ENCODE measurements at places on chromosomes 2 and 18.

GRCh38 chr2:198638577-198638976 lies 819.2 kb downstream of the SATB2 start:
- DNase-seq = no peak

DNA sequence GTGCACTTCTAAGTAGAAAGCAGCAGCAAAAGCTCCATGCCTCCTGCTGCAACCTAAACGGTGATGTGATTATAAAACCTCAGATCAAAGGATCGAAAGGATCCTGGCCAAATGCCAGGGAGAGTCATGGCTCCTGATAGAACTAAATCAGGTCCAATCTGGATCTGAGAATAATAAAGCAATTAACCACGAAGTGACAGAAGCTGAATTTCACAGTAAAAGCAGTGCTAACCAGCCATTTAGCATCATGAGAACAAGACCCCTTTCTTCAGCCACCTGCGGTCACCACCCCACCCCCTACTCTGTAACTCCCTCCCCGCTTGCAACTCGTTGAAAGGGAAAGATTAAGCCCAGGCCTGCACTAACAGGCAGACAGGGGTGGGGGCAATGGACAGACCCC lies 748.7 kb downstream of the BCL11A start:
- no peak for DNase-seq

DNA sequence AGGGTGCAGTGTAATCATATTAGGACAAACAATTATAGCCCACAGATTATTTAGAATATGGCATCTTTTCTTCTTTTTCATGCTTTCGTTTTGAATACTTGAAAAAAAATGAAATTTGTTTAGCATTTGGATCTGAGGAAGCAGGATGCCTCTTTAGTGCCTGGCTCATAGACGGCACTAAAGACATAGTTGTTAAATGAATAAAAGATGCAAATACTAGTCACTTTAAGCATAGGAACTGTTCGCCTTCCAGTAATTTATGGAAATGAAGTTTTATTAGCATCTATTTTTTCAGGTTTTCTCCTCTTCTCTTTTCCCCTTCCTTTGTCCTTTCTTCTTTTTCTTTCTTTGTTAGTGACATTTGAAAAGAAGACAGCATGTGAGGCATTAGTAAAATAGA lies 80.4 kb downstream of the CHST9 start:
- no peak for DNase-seq

DNA sequence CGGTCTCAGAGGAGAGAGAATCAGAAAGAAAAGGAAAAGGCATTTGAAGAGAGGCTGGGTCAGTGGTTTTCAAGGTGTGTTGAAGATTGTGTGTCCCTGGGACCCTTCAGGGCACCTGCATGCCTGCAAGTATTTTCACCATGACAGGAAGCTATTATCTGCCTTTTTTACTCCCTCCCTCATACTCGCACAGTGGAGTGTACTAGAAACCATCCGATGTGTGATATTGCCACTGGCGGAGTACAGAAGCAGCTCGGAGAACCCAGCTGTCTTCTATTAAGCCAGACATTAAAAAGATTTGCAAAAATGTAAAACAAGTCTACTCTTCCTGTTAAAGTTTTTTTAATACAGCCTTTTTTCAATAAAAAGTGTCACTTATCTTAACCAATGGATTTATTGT lies 33.7 kb upstream of the RFX8 start:
- DNase-seq = no peak

DNA sequence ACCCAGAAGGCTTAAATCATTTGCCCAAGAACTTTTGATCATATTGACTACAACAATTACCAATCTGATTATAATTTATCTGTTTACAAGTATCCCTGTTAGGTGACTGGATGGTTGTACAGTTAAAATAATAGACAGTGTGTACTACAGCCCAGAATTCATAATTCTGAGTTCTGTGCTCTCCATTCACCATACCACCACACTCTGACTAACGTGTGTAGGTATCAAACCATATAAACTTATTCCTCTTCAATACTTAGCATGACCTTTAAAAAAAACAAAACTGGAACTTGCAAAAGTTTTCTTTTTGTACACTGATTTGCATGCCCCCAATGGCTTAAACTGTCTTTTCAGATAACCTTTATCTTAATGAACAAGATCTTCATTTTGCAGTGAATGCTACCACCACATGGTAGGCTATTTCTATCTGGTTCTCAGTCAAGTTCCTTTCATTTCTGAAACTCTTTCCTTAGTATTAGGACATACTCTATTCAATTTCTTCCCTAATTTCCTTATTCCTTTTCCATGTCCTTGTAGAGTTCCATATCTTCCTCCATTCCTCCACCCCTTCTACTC lies 50.9 kb downstream of the SOS1 start:
- no peak for DNase-seq

GRCh38 chr18:2920546-2921343 lies 73.9 kb downstream of the EMILIN2 start:
- no peak for DNase-seq

DNA sequence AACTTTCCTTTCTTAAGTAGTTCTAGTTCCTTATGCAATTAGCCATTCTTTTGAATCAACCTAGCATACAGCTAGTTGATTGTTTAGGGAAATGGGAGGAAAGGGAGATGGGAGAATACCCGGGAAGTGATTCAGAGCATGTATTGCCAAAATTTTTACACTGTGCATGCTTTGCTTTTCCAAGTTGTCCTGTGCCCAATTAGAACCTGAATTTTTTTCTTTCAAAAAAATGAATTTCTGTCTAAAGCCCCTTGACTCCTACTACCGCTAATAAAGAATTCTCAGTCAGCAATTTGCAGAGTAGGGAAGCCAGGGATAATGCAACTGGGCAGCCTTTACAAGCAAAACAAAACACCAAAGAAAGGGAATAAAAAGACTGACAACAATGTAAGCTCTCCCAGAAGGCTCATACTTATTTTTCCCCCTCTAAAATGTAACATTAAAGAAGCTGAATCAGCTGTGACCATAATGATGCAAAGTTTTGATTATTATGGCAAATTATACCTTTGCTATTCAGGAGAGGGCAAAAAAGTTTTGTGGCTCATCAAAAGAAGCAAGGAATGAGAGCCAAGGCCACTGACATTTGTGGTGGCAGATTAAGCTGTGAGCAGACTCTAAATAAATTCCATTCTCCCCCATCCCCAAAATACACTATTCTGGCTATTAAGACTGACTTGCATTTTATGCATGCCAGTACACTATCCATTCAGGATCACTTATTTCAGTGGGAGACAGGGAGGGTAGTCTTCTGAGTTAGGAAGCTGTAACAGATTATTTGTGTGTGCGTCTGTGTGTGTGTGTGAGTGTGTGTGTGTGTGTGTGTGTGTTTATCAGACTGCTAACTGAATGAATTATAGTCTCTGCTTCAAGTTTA lies 174.3 kb downstream of the ERBB4 start:
- no peak for DNase-seq

DNA sequence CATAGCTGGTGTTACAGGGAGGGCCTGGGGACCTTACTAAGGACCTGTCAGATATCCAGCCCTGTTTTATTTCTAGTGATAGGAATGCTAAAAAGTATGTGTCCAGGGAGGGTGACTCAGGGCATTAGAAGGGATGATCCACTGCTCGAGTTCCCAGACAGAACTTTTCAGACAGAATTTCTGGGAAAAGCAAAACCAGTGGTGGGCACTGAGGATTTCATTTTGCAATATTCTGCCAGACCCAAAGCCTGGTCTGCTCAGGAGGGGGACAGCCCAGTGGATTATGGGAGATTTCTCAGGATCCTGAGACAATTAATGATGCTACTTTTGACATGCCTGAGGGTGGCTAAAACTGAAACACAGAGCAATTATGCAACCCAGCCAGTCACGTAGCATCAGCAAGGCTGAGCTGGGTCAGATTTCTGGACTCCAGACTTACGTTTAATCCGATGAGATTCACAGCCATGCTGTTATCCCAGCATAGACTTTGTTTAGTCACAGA lies 4.7 kb upstream of the KCNE4 start:
- no peak for DNase-seq

DNA sequence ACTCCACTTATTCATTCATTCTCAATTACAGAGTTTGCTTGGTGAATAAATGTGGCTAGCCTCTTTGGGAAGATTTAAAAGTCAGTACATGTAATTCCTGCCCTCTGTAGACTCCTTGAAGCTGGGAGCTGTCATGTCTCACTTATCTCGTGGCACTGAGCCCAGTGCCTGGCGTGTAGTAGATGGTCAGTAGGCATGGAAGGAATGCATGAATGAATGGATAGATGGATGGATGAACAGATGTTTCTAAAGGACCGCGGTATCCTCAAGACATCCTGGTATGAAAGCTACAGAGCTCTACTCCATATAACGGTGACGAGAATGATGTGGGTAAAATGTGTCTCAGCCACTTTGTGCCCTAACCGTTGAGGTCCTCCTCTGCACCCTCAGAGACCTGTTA lies 83.0 kb downstream of the MARCO start:
- DNase-seq = no peak

DNA sequence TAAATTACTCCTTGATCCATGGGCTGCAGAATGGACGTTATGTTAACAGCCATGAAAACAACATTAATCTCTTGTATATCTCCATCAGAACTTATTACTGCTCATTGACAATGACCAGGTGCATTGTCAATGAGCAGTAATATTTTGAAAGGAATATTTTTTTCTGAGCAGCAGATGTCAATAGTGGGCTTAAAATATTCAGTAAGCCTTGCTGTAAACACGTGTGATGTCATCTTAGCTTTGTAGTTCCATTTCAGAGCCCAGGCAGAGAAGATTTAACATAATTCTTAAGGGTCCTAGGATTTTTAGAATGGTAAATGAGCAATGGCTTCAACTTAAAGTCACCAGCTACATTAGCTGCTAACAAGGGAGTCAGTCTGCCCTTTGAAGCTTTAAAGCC lies 26.6 kb downstream of the CFAP210 start:
- no peak for DNase-seq

GRCh38 chr18:51153659-51154371 lies 43.7 kb downstream of the MEX3C start:
- DNase-seq = peak; percentile 26

- DNase-seq = no peak
Measured at GRCh38 chr18:23230686-23231085, 95.4 kb downstream of the CABLES1 start.

GRCh38 chr18:22088029-22088428 lies 81.4 kb upstream of the GATA6 start:
- DNase-seq = no peak

DNA sequence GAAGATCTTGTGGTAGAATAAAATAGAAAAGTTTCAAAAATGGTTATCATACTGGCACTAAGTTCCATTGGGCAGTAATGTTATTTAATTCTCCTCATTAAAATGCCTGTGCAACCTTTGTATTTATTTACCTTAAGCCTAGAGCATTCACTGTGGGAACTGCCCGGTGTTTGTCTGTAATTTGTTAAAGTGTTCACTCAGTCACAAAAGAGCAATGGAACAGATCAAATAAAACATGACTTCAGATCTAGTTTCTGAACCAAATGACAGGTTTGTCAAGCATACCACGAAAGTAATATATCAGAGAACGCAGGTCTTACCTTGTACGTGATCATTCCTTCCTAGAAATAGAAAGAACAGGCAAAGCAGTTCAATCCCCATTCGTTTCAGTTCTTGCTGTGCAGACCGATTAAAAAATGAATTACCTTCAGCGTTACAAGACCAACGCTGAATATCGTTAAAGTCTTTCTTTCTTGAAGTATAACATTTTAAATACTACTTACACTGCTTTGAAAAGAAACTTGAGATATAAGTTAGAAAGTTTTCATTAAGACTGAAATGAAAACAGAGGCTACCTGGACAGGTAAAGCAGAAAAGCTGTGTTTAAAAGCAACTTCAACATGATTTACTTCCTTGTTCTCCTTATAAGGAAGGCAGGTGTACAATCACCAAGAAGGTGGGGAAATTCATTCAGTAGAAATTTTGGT lies at the start of gene ITGB6:
Gene ITGB6 (minus strand): TSS at position 590 of the 707 bp plus-strand sequence. CDS start 209 bp downstream, at position 381.
- no peak for DNase-seq

DNA sequence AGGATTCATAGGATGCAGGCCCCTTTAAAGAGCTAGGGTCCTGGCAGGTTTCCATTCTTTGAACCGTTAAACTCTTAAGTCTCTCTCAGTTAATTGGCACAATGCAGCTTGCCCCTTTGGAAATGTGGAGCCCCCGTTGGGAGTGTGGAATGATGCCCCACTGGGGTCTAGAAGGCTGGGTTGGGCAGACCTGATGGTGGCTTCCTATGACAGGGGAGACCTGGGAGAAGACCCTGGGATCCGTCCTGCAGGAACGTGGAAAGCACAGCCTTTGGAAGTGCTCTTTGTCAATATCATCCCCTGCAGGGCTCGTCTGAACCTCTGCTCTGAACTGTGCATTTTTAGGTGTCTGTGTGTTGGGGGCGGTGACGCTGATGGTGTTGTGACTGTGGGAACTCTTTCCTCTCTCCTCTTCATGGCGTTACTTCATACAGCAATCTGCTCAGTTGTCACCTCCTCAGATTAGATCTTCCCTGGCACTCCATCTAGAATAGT lies 190.6 kb downstream of the MYCN start:
- no peak for DNase-seq

GRCh38 chr2:152395572-152395971 lies 60.6 kb downstream of the FMNL2 start:
- no peak for DNase-seq

GRCh38 chr2:174344716-174345461 lies 10.1 kb downstream of the SP9 start:
- DNase-seq = no peak

GRCh38 chr2:199279146-199279545 lies 178.6 kb downstream of the SATB2 start:
- no peak for DNase-seq

- DNase-seq = no peak
Measured at GRCh38 chr18:62754026-62754425, 38.7 kb downstream of the PHLPP1 start.

DNA sequence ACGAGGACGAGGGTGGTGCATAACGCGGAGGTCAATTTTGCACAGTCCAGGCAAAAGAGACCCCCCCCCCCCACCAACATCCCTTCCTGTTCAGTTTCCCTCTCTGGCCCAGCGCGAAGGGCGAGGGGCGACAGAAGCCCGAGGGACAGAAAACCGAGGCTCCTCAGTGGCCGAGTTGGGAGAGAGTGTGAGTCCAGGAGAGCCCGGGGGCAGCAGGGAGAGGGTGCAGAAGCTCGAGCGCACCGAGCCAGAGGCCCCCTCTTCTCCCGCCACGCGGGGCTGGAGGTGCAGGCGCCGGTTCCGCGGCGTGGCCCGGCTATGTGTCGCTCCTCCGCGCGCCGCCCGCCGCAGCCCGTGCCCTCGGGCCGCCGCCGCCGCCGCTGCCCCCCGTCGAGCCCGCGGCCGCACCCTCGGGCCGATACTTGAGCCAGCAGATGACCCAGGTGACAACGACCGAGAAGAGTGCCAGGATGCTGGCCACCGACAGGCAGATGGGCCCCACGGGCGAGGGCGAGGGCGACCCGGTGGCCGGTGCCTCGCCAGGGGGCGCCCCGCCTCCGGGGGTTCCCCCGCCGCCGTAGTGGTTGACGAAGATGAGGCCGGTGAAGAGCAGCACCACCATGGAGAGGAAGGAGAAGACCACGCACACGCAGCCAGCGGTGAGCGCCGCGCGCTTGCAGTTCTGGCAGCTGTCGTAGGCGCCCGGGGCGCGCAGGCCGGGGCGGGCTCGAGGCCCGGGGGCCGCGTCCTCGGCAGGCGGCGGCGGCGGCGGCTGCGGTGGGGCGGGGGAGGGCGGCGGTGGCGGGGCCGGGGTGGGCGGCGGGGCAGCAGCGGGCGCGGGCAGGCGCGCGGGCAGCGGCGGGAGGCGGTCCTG lies 20.2 kb upstream of the PAX3 start:
- no peak for DNase-seq

GRCh38 chr2:95059656-95060370 lies 34.3 kb downstream of the MAL start:
- no peak for DNase-seq

- DNase-seq = no peak
Measured at GRCh38 chr18:48809365-48809764, 141.4 kb downstream of the SMAD7 start.

GRCh38 chr18:57430079-57431001 lies 4.8 kb upstream of the ONECUT2 start:
- no peak for DNase-seq

Data from stimulated activated CD8-positive, alpha-beta memory T cell treated with anti-CD3 and anti-CD28 coated beads, Interleukin-15, amount 100 ng/mL, for 24 hours (primary cell).